ENCODE measurements at places on chromosomes 12 and 14. TPM values are rescaled to one million over a fixed set of nuclear protein-coding genes. Genes with fewer than 3 reads are reported as not detected.
A peak's percentile ranks its signal among the peaks of the same experiment; 100 is the strongest.

Gene HOXC12
- 6.0 TPM for total RNA-seq

Gene MAP3K9
- 5.8 TPM for total RNA-seq

DNA sequence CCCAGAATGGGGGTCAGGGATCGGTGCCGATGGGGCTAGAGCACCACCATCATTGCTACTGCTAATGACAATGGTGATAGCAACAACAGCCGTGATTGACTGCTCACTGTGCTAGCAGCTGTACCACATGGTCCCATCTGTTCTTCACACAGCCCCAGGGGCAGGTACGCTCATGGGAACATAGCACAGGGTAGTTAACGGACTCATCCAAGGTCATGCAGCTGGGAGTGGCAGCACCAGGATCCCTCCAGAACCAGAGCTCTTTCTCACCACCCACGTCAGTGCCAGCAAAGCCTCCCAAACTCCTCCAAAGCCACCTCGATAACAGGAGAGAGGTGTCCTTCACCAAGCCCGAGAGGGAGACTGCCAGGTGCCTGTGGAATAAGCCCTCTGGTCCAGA lies 11.2 kb upstream of the DYNC1H1 start:
- DNase-seq = no peak

Gene BATF
- total RNA-seq = not detected

Gene CLEC1B
- total RNA-seq = not detected

Gene NRXN3
- 0.11 TPM for total RNA-seq

DNA sequence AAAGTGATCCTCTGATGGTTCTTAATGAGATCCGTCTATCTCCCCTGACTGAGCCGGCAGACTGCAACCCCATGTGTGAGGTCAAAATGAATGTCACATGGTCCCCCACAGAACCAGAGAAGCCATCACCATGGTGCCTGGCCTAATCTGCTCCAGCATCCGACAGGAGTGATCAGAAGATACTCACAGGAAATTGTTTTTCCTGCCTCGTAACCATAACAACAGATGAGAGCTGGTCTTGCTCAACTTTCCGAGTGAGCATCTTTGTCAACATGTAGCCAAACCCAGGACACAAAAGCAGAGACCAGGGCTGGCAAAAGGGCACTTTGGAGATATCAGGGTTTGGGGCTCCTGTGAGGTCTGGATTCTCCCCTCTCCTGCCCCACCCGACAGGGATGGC lies 72.1 kb upstream of the C14orf180 start:
- no peak for DNase-seq

- no peak for DNase-seq
These were observed 2.1 kb upstream of the BLOC1S1 start for GRCh38 chr12:55713721-55714120.

- no peak for DNase-seq
These were observed 3.0 kb downstream of the ERO1A start for GRCh38 chr14:52692248-52692962.

Gene NUAK1
- total RNA-seq = 30.1 TPM

DNA sequence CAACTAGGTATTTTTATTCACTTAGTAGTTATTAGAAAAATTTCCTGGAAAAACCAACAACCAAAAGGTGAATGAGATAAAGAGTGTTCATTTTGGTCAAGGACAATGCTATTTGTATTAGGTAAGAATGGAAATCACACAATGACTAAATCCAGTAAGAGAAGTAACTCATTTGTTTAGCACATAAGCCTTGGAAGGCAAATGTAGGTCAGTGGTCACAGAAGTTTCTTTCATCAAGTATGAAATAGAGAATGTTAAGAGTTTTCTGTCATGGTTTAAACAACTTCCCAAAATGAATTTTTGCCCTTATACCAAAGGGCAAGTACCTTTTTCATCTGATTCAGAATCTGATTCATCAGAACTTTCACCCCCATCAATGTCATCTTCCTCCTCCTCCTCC lies 101.7 kb downstream of the KIF21A start:
- no peak for DNase-seq

GRCh38 chr12:473863-474577 lies 14.3 kb downstream of the B4GALNT3 start:
- DNase-seq = no peak

DNA sequence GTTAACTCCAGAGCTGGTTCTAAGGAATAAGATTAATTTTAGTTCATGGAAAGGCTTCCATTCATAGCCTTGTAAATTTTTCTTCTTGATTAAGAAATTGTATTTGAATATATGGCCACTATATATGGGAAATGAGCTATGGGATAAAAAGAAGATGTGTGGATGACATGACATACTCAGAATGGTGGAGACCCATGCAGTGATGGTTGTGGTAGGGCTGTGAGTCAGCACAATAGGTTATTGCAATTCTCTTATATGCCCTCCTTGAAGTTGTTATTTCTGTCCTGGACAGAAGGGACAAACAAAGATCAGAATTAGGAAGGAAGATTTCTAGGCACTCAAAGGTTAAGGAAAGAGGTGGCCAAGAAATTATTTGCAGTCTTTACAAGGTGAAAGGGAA lies 21.5 kb downstream of the RASSF9 start:
- DNase-seq = peak; percentile 37

DNA sequence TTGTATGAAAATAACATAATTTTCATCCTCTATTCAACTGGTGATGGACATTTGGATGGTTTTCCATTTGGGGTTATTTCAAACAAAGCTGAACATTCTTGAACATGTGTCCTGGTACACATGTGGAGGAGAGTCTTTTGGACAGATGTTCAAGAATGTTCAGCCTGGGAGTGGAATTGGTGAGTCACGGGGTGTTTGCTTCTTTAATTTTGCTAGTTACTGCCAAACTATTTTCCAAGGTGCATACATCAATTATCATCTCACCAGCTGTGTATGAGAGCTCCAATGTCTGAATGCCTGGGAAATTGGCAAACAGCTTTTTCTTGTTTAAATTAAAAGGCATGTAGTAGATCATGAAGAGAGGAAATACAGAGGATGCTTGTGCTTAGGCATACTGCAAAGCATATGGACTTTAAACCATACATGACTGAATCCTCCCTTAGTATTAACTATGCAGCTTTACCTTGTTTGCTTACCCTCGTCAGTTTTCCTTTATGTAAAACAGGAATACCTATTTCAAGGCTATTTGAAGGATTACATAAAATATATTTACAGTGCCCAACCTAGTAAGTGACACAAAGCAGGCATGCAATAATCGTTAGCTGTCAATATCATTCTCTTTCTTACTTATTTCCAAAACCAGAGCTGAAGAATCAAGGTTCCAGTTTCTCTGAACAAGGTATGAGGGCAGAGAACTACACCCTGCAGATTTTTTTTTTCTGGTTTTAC lies 152.1 kb downstream of the ITPR2 start:
- no peak for DNase-seq

- DNase-seq = peak; percentile 5
These were observed 217.6 kb downstream of the PRKD1 start for GRCh38 chr14:29710015-29710414.

- no peak for DNase-seq
These were observed 499 bp upstream of the PRKAG1 start for GRCh38 chr12:49019120-49019430.

Gene SMCO3
- total RNA-seq = 0.23 TPM

- DNase-seq = peak; percentile 69
These were observed at the start of gene JDP2 for GRCh38 chr14:75427482-75428229. TSS of gene JDP2 (plus strand) at chr14:75428022. CDS start at chr14:75437921, 9,899 bp downstream.

Measured in Daoy (cell line).